ENCODE measurements at places on chromosomes 12 and 14. TPM values are rescaled to one million over a fixed set of nuclear protein-coding genes. Genes with fewer than 3 reads are reported as not detected.

- H3K36me3 ChIP-seq, result peaks cover 4% of the 10 kb centered on the region
- H3K4me1 ChIP-seq, result no peaks in the 10 kb centered on the region
- H3K27ac ChIP-seq, result no peak overlapping the region
- H3K27me3 ChIP-seq, result no peaks in the 10 kb centered on the region
Observed at GRCh38 chr12:118427819-118428218, 51.5 kb downstream of the SUDS3 start.

GRCh38 chr14:50225974-50226297, 5.4 kb downstream of the SOS2 start:
- H3K4me1 ChIP-seq, result peaks cover 36% of the 10 kb centered on the region
- no peak overlapping the region for H3K4me3 ChIP-seq
- DNase-seq, result no peak
- H3K36me3 ChIP-seq, result peaks cover 23% of the 10 kb centered on the region
- no peaks in the 10 kb centered on the region for H3K27me3 ChIP-seq
- no peak overlapping the region for H3K27ac ChIP-seq

GRCh38 chr14:71308671-71309070, 401.4 kb downstream of the PCNX1 start:
- peaks cover 6% of the 10 kb centered on the region for H3K27me3 ChIP-seq
- no peak overlapping the region for H3K27ac ChIP-seq
- H3K36me3 ChIP-seq, result peaks cover 20% of the 10 kb centered on the region
- no peak overlapping the region for H3K4me3 ChIP-seq

- peak overlapping the region; percentile 68 for H3K4me3 ChIP-seq
- H3K27ac ChIP-seq, result peak overlapping the region; percentile 61
- peaks cover 5% of the 10 kb centered on the region for H3K27me3 ChIP-seq
- H3K36me3 ChIP-seq, result peaks cover 18% of the 10 kb centered on the region
Observed at GRCh38 chr12:2794191-2794735, 507 bp upstream of the FKBP4 start.

- no peak overlapping the region for H3K27ac ChIP-seq
- H3K4me3 ChIP-seq, result no peak overlapping the region
- no peak for DNase-seq
- no peaks in the 10 kb centered on the region for H3K4me1 ChIP-seq
Observed at GRCh38 chr12:79344855-79345847, 345.6 kb downstream of the PAWR start.

GRCh38 chr12:2783936-2784600, 10.7 kb upstream of the FKBP4 start:
- peaks cover 32% of the 10 kb centered on the region for H3K27me3 ChIP-seq
- no peaks in the 10 kb centered on the region for H3K36me3 ChIP-seq
- peak overlapping the region; percentile 49 for H3K4me3 ChIP-seq
- peak; percentile 61 for DNase-seq
- H3K4me1 ChIP-seq, result peaks cover 7% of the 10 kb centered on the region

- no peak for DNase-seq
- H3K27ac ChIP-seq, result no peak overlapping the region
- no peaks in the 10 kb centered on the region for H3K36me3 ChIP-seq
- H3K4me1 ChIP-seq, result no peaks in the 10 kb centered on the region
Observed at GRCh38 chr12:64181430-64182291, 40.4 kb downstream of the KICS2 start.

- peaks cover 12% of the 10 kb centered on the region for H3K27me3 ChIP-seq
- no peak overlapping the region for H3K4me3 ChIP-seq
- no peak for DNase-seq
- H3K4me1 ChIP-seq, result peaks cover 32% of the 10 kb centered on the region
- H3K36me3 ChIP-seq, result peaks cover 2% of the 10 kb centered on the region
- H3K27ac ChIP-seq, result no peak overlapping the region
Observed at GRCh38 chr12:68224613-68225285, 861 bp downstream of the IL26 start.

- H3K4me3 ChIP-seq, result no peak overlapping the region
- no peaks in the 10 kb centered on the region for H3K36me3 ChIP-seq
- H3K27ac ChIP-seq, result no peak overlapping the region
- H3K4me1 ChIP-seq, result no peaks in the 10 kb centered on the region
- H3K27me3 ChIP-seq, result peaks cover 25% of the 10 kb centered on the region
- no peak for DNase-seq
Observed at GRCh38 chr12:40145896-40146295, 40.0 kb upstream of the SLC2A13 start.

DNA sequence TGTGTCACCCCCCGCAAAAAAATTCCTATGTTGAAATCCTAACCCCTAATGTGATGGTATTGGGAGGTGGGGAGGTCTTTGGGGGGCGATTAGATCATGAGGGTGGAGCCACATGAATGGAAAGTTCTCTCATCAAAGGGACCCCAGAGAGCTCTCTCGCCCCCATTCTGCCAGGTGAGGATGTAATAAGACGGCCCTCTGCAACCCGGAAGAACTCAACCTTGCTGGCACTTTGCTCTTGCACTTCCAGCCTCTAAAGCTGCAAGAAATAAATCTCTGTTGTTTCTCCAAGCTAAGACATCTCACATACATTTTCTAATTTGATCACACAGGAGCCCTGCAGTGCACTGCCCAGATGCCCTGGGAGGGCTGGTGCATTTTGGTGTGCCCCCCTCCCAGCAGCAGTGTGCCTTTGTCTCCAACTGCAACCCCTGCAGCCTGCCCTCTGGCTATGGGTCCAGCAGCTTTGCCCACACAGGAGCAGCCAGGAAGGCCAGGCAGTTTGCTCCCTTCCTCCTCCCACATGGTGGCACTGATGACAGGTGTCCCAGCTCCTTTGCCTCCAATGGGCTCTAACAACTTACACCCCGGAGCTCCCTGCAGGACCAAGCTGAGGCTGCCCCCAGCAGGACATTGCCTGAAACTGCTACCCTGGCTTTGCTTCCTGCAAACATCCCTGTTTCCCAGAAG, 59.3 kb downstream of the C14orf132 start:
- H3K27ac ChIP-seq, result no peak overlapping the region
- H3K4me3 ChIP-seq, result no peak overlapping the region
- no peaks in the 10 kb centered on the region for H3K4me1 ChIP-seq
- no peaks in the 10 kb centered on the region for H3K36me3 ChIP-seq
- H3K27me3 ChIP-seq, result peaks cover 2% of the 10 kb centered on the region

DNA sequence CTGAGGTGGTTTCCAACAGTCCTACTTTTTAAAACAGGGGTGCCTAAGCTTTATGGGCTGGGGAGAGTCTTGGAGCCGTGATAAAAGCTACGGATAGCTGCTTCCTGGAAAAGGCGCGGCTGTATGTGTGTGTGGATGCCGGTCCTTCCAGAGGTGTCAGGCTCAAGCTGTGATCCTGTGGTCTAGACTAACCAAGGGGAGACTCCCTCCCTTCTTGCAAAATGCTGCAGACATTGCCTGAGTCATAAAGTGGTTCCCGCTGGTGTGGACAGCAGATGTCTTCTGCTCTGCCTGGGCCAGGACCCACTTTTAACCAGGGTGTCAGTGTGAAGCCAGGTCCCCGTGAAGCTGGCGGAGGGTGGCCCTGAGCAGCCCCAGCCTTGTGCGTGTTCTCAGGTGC, 37.8 kb downstream of the CCDC92 start:
- H3K4me1 ChIP-seq, result peaks cover 35% of the 10 kb centered on the region
- DNase-seq, result no peak
- peaks cover 19% of the 10 kb centered on the region for H3K27me3 ChIP-seq
- H3K27ac ChIP-seq, result no peak overlapping the region
- peaks cover 3% of the 10 kb centered on the region for H3K36me3 ChIP-seq

DNA sequence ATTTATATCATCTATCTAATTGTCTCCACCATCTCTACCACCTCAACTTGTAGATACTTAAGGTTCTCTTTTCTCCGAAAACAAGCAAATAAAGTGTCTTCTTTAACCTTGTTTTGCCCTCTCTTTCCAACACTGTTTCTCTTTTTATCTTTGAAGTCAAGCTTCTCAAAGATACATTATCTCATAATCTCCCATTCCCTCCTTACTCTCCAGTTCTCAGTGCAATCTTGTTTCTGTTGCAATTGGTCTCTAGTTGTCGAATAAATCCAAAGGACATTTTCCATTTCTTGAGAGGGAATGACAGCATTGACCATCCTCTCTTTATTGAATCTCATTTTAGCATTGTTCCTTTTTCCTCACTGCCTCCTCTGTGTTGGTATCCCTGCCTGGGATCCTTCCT, 383.3 kb downstream of the SOX5 start:
- H3K4me1 ChIP-seq, result no peaks in the 10 kb centered on the region
- no peak overlapping the region for H3K4me3 ChIP-seq
- DNase-seq, result no peak

DNA sequence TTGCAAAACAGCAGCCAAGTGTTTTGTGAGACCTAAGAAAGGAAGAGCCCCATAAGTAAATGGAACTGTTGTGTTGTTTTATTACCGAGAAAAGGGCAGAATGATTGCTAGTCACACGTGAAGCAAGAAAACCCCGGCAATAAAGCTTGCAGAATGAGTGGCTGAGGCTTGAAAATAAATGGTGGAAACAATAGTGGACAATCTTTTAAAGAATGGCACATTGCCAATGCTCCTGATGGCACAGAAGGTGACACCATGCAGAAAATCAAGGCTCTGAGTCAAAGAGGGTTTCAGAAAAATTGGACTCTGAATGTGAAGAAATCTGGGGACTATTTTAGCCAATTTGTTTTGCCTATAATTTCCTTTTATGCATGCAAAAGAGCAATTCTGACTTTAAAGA, 4.0 kb upstream of the AQP2 start:
- H3K4me1 ChIP-seq, result peaks cover 25% of the 10 kb centered on the region
- H3K27ac ChIP-seq, result no peak overlapping the region
- H3K27me3 ChIP-seq, result no peaks in the 10 kb centered on the region
- DNase-seq, result no peak

GRCh38 chr14:95038521-95039250, 118.6 kb downstream of the DICER1 start:
- H3K4me1 ChIP-seq, result no peaks in the 10 kb centered on the region
- H3K27ac ChIP-seq, result no peak overlapping the region
- H3K27me3 ChIP-seq, result peaks cover 10% of the 10 kb centered on the region
- no peak overlapping the region for H3K4me3 ChIP-seq
- DNase-seq, result no peak
- H3K36me3 ChIP-seq, result no peaks in the 10 kb centered on the region

DNA sequence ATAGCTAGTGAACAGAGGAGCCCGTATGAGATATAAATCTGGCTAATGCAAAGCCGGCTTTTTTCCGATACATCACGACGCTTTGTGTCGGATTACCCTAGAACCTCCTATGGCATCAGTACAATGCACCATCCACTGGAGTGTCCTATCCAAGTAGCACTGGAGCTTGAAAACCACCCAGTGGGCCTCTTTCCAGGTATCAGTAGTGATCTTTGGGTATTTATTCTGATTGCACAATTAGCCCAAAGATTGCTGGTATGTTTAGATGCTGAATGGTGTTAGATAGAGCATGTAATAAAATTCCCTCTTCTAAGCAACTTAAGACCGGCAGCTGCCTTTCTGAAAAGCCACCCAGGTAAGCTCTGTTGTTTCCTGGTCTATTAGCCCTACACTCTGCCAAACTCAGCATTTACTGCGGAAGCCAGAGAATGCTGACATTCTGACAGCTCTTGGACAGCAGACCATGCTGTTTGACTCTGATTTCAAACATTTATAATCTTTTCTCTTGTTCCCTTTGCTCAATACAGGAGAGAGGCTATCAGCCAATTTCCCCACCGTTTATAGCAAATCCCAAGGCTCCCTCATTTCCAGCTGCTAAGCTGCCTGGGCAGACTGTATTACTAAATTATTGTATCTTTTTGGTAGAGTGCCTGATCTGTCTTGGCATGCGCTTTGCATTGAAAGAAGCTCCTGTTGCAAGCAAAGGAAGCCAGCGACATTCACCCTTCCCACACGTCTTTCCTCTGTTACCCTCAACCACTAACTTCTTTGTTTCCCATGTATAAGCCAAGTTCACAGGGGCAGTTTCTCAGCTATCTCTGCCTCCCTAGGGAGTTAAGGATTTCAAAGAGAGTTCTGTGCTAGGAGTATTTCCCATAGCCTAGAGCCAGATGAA, 388.3 kb upstream of the GARIN6 start:
- H3K4me3 ChIP-seq, result no peak overlapping the region
- DNase-seq, result no peak
- H3K4me1 ChIP-seq, result no peaks in the 10 kb centered on the region
- H3K27ac ChIP-seq, result no peak overlapping the region
- H3K27me3 ChIP-seq, result no peaks in the 10 kb centered on the region

DNA sequence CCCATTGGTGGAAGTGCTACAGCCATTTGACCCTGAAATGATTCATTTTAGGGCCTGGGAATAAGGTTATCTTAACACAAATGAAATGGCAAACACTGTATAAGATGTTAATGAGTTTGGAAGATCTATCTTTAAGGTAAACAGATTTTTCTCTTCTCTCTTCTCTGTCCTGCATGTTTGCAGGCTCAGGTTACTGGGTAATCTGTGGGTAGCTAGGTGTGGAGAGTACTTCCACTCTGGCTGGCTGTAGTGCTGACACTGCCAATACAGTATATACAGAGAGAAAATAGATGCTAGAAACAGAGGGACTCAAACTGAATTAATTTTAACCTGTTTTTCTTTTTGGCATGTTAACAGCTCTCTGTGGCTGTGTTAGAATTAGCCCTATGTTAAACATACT, 84.6 kb downstream of the SLC38A6 start:
- no peaks in the 10 kb centered on the region for H3K27me3 ChIP-seq
- H3K36me3 ChIP-seq, result peaks cover 8% of the 10 kb centered on the region
- H3K27ac ChIP-seq, result no peak overlapping the region
- H3K4me3 ChIP-seq, result no peak overlapping the region
- H3K4me1 ChIP-seq, result no peaks in the 10 kb centered on the region

- no peaks in the 10 kb centered on the region for H3K27me3 ChIP-seq
- H3K4me3 ChIP-seq, result no peak overlapping the region
- no peak overlapping the region for H3K27ac ChIP-seq
Observed at GRCh38 chr14:31716208-31716607, 155.0 kb downstream of the NUBPL start.

DNA sequence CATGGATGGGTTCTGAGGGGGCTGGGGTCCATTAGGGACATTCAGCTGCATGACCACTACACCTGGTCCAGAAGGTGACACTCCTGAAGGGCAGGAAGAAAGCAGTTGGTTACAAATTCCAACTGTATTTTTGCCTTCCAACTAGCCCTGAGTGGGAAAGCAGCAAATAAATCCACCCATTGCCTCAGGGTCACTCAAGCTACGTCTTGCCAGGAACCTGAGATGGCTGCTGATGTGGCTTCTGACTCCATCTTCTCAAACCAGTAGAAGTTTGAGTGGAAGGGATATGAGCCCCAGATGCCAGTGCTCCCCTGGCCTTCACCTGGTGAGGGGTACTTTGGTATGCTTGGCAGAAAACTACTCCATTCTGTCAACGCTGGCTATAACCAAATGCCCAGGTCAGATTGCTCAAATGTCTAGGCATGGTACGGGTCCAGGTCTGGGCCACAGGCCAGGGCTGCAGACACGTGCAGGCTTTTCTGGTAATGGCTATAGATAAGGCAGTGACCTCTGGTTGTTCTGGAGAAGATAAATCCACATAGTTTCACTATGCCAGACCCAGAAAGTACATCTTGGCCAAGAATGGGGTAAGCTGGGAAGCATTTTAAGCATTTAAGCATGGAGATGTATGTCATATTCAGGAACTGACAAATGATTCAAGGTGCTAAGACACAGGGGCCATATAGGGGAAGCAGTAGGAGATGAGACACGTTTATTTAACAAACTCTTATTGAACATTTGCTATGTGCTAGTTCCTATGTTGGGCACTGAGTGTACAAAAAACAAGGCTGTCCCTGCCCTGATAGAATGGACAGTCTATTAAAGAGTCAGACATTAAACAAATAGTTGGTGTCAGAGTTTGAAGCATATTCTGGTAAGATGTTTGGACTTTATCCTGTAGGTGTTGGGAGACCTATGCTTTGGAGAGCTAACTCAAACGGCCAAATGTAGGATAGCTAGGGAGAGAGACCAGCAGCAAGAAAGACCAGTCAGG, 8.3 kb upstream of the STAC3 start:
- H3K4me3 ChIP-seq, result no peak overlapping the region
- peaks cover 8% of the 10 kb centered on the region for H3K4me1 ChIP-seq
- no peak overlapping the region for H3K27ac ChIP-seq
- H3K27me3 ChIP-seq, result no peaks in the 10 kb centered on the region
- peaks cover 14% of the 10 kb centered on the region for H3K36me3 ChIP-seq

INSM2 gene
- not detected for total RNA-seq

TUNAR gene
- total RNA-seq, result not detected

ANO2 gene
- not detected for total RNA-seq

IGF1 gene
- 1.1 TPM for total RNA-seq

CLEC6A gene
- not detected for total RNA-seq

RIPK3 gene
- total RNA-seq, result 29.4 TPM
